ENCODE measurements at places on chromosomes 2 and 18. TPM values are rescaled to one million over a fixed set of nuclear protein-coding genes. Genes with fewer than 3 reads are reported as not detected.

MEIS1 gene
- 0.79 TPM for total RNA-seq

IFIH1 gene
- total RNA-seq: 24.5 TPM

ACTG2 gene
- total RNA-seq: 0.25 TPM

UXS1 gene
- 47.8 TPM for total RNA-seq

C2orf74 gene
- total RNA-seq: 10.1 TPM

SKA1 gene
- total RNA-seq: 30.3 TPM

BOLL gene
- total RNA-seq: not detected

CPLX4 gene
- not detected for total RNA-seq

CABLES1 gene
- total RNA-seq: 11.9 TPM

IL36RN gene
- not detected for total RNA-seq

FOXI3 gene
- total RNA-seq: not detected

CYTIP gene
- total RNA-seq: not detected

TMEM169 gene
- not detected for total RNA-seq

RGPD8 gene
- 1.5 TPM for total RNA-seq

KIF5C gene
- total RNA-seq: 0.25 TPM

SERPINB12 gene
- not detected for total RNA-seq

UGT1A3 gene
- total RNA-seq: not detected

IL1R2 gene
- not detected for total RNA-seq

UCN gene
- not detected for total RNA-seq

FIGLA gene
- not detected for total RNA-seq

SLC23A3 gene
- 0.60 TPM for total RNA-seq

PIGN gene
- total RNA-seq: 24.6 TPM

FAM228A gene
- 2.4 TPM for total RNA-seq

GALNT14 gene
- total RNA-seq: 2.1 TPM

PMAIP1 gene
- total RNA-seq: 25.0 TPM

BCL2 gene
- total RNA-seq: 0.27 TPM

CMPK2 gene
- total RNA-seq: 30.0 TPM

KATNAL2 gene
- total RNA-seq: 2.2 TPM

LIPG gene
- total RNA-seq: 87.9 TPM

UGT1A7 gene
- total RNA-seq: not detected

PIEZO2 gene
- 9.5 TPM for total RNA-seq

CDH2 gene
- 16.9 TPM for total RNA-seq

KCTD1 gene
- total RNA-seq: 10.8 TPM

KCNS3 gene
- 4.8 TPM for total RNA-seq

EMILIN1 gene
- total RNA-seq: 7.2 TPM

ID2 gene
- 90.1 TPM for total RNA-seq

RETSAT gene
- total RNA-seq: 52.6 TPM

AUP1 gene
- 134 TPM for total RNA-seq

ITPRIPL1 gene
- total RNA-seq: 3.2 TPM

PLCL1 gene
- total RNA-seq: 2.0 TPM

GPC1 gene
- 28.7 TPM for total RNA-seq

NTSR2 gene
- not detected for total RNA-seq

CNNM4 gene
- total RNA-seq: 2.9 TPM
